Nucleus accumbens (tissue), 56 donors: ENCODE measurements at places on chromosomes 7 and 10.

GRCh38 chr10:131310142-131310541, 1.4 kb downstream of the TCERG1L start:
- no peak for DNase-seq

DNA sequence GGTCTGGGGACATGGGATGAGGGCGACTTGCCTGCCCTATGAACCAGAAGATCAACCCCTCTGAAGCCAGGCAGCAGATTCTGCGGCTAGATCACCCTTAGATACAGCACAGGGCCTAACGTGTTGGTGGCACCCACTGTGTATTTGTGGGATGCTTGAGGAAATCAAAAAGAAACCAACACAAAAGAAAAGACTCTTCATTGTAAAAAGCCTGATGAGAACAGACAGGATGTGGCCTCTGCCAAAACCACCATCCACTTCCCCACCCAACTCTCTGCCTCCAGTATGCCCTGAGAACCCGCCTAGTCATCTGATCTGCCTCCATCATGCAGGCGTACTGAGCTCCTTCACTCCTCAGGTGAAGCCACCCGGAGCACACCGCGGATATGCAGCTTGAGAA, 97.2 kb upstream of the INSYN2A start:
- DNase-seq = no peak

GRCh38 chr10:19119191-19119590, 70.6 kb downstream of the MALRD1 start:
- DNase-seq = no peak

GRCh38 chr7:139321071-139321745, 19.9 kb upstream of the FMC1 start:
- no peak for DNase-seq

DNA sequence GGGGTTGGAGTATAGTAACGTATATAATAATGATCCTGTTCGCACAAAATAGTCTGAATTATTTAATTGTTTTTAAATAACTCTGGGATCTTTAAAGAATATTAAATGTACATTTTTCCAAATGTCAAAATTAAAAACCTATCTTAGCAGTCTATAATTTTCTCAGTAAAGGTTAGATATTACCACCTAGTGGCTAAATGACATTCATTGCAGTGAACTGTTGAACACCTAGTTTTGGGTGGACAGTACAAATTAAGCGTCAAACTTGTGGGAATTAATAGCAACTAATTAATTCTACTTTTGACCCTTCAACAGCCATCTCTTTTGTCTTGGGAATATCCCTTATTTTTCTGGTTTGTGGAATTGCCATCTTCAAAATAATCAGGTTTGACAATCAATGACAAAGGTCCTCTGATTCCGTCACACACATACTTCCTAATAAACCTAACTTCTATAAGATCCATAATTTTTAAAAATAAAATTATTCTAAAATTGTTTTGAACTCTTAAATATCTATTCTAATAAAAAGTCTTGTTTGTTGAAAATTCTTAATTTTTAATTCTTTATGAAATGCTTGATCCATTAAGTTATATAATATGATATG, 165.7 kb downstream of the SEMA3D start:
- no peak for DNase-seq

DNA sequence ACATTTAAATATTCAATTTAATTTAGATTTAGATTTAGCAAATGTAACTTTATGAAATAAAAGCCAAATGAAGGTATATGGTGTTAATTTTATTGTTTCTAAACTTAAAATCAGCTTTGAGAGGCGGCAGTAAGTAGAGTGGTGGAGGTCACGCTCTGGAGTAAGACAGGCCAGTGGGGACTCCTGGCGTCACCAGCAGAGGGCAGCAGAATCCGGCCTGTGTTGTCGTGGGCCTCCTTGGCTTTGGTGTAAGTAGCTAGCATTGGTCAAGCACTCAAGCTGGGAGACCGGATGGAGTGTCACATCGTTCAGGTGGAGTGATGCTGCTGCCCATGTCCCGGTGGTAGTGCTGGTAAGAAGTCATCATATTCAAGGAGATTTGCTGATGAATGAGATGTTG, 98.7 kb upstream of the DNAJB6 start:
- no peak for DNase-seq

GRCh38 chr7:13990319-13990983, 985 bp upstream of the ETV1 start:
- DNase-seq = peak; percentile 46

GRCh38 chr10:77348082-77348481, 289.5 kb downstream of the KCNMA1 start:
- no peak for DNase-seq

DNA sequence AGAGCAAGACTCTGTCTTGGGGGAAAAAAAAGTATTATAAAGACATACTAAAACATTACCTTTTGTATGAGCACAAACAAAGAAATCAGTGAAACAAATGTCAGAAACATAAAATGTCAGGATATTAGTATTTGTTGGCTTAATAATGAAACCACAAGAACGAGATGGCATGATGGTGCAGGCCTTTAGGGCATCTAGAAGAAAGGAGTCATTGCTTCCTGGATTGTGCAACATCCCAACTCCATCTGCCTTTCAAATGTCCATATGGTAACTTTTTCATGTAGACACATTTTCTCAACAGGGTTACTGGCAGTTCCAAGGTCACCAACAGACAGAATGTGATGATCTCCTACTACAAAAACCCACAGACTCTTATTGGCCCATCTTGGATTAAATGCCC, 96.6 kb downstream of the ZNF248 start:
- no peak for DNase-seq

DNA sequence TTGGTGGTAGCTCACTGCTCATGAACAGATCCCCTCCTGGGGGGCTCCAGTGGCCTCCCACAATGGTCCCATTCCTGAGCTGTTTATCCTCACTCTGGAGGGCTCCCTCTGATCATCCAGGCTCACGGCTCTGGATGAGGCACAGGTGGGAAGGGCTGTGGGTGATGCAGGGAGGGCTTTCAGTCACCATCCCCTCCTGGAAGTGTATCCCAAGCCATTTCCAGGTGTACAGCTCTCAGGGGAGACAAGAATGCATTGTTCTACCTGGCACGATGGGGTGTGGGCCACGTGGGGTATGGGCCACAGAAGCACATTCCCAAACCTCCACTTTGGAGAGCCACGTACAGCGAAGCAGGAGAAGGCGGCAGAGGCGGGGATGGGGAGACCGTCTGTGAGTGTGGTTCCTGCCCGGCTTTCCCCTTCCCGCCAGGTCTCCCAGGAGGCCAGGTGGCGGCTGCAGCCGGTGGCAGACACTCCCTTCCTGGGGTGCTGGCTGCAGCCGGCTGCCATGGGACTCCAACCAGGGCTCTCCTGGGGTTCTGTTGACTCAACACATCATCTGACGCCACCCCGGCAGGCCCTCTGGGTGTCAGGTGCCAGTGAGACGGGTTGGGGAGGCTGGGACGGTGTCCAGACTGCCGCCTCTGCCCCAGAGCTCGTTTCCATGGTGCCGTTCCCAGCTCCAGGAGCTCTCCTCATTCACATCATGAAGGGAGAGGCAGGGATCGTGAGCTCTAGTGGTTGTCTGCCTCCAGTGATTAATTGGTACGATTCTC, 169.7 kb upstream of the RHEB start:
- no peak for DNase-seq

- DNase-seq = no peak
These were observed 3.1 kb upstream of the ASIC3 start for GRCh38 chr7:151045262-151045661.

GRCh38 chr7:126185959-126186580, 1066.7 kb downstream of the GRM8 start:
- DNase-seq = no peak

GRCh38 chr10:47031211-47031900, 120.1 kb downstream of the PTPN20 start:
- DNase-seq = no peak

- DNase-seq = no peak
These were observed 170.4 kb downstream of the TAX1BP1 start for GRCh38 chr7:27910326-27910725.

DNA sequence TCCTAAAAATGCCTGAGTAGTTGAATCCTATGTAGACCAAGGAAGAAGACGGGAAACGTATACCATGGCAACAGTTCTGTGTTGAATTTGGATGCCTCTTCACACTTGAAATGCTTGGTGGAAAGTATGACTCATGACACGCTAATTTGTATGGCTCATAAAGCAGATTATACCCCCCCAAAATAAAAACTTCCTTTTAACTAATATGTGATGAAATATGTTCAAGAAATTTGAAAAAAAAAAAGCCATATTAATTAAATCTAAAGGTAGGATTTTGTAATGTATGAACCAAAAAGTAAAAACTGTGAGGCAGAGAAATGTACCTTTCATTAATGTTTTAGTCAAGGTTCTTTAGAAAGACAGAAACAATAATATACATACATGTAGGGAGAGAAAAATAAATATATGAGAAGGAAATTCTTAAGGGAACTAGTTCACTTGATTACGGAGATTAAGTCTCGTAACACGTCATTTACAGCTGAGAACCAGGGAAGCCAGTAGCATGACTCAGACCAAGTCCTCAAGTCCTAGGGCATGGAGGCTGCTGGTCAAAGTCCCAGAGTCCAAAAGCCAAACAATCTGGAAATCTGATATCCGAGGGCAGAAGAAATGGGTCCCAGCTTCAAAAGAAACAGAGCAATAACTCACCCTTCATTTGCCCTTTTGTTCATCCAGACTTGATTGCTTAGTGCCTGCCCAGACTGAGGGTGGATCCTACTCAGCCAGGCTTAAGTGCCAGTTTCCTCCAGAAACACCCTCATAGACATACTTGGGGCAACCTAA, 485.1 kb downstream of the SEMA3D start:
- DNase-seq = no peak

DNA sequence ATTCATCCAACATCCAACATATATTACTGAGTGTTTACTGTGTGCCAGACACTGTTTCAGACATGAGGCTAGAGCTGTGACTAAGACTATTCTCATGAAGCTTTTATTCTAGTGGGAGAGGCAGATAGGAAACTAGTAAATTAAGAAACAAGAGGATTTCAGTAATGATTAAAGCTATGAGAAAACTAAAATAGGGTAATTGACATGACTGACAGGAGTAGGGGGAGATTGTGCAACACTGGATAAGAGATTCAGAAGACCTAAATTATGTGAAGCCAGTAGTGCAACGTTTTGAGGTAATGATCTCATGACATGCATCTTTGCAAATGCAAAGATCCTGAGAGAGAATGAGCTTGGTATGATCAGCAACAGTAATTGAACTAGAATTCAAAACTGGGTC, 48.6 kb upstream of the MKLN1 start:
- DNase-seq = no peak

DNA sequence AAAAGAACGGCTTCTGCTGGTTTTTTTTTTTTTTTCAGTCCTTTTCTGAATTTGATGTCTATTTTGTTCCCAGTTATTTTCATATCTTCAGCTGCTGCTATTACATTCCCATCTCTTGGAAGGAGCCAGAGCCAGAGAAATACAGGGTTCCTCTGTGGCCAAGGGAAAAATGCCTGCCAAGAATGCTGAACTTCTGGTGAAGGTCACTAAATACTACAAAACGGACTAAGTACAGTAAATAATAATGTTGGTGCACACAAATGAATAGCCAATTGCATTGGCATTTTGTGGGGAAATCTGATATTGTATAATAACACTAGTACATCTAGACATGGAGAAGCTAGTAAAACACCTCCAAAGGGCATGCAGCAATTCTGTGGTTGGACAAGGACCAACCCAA, 56.3 kb upstream of the ZEB1 start:
- no peak for DNase-seq

- DNase-seq = no peak
These were observed 31.5 kb downstream of the UNC5B start for GRCh38 chr10:71243756-71244395.

- DNase-seq = no peak
These were observed 17.9 kb downstream of the SCRN1 start for GRCh38 chr7:29971566-29972314.

DNA sequence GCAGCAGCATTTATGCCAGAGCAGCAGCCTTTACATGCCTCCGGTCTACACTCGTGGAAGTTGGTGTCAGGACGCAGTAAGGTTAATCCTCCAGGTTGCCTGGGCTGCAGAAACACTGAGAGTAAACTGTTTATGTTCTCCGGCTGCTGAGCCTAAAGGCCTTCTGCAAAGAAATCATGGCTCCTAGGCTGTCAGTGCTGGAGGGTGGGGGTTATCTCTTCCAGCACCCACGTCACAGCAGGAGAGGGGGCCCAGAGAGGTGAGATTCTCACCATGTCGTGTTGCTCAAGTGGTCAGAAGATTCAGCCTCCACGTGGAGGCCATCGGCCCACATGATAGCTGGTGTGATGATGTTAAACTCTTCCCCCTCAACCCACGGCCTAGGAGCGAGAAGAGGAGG, 41.2 kb downstream of the COL13A1 start:
- no peak for DNase-seq

GRCh38 chr7:76513817-76514799, 3.8 kb downstream of the UPK3B start:
- no peak for DNase-seq

GRCh38 chr10:122648599-122649428, 50.8 kb downstream of the C10orf120 start:
- DNase-seq = peak; percentile 29

DNA sequence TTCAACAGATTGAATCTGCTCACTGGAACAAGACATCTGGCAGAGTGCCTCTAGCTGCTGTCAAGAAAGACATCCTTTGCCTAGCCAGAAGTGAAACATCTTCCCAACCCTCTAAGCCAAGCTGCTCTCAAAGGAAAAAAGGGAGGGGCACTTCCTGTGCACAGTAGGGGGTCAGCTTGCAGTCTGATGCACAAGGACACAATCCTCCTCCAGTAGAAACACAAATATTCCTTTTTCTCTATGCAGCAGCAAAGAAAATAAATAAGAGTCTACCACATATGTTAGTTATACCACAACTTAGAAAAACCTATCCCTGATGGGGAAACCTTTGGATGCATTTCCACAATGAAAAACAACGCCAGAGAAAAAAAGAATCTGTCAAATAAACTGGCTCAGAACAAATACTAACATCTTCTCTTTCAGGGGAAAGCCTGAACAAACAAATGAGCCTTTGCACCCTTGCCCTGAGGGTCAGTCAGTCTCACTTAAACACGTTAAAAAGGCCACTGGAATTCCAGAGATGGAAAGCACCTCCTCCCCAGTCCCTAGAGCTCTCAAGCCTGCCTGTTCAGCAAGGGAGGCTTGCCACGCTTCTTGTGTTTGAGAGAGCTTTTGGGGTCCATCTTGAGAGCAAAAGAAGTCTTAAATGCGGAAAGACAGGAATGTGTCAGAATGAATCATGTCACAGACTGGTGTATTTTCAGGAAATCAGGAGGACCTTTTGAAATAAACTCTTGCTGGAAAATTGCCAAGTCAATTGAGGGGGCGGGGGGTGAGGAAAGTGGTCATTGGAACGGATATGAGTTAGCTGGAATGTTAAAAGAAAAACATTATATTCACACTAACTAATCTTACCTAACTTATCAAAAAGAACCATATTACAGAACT, 7.5 kb downstream of the LAMB1 start:
- DNase-seq = no peak

- DNase-seq = no peak
These were observed 31.8 kb upstream of the HMX3 start for GRCh38 chr10:123103944-123104343.
